D721Med (cell line): ENCODE measurements at places on chromosomes 16 and 17.

- no peak for DNase-seq
These were observed 4.9 kb downstream of the SDK2 start for GRCh38 chr17:73639322-73639721.

DNA sequence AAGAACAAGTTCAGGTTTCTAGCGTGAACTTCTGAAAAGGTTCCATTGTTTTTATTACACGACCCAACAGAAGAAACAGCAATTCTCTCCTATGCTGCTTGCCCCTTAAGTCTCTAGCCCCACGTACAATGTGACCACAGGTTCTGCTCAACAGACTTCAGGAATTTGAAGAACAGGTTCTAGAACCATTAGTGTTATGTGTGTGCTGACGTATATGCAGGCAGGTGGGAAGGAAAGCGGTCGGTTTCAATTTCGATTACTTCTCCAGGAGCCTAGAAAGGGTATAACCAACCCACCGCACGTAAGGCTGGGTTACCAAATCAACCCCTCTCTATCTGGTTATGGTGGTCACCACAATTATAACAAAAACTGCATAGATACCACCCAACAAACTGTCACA, 39.4 kb downstream of the XPO6 start:
- no peak for DNase-seq

- no peak for DNase-seq
These were observed 380.9 kb downstream of the SOX9 start for GRCh38 chr17:72501404-72502370.

DNA sequence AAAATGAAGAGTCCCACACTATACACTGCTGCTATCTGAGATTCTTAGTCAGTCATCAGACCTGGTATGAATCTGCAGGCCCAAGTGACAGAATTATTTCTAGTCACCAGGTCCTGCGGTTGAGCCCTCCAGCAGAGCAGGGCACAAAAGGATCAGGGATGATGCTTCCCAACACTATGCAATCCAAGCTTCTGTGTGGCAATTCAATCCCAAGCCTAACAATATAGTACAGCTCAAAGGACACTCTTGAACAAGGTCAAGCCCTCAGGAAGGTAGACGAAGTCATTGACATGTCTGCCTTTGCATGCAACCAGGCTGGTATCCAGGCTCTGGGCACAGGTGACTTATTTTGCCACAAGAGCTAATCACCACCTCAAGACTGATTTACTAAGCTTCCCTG, 5.8 kb downstream of the DCUN1D3 start:
- DNase-seq: no peak

DNA sequence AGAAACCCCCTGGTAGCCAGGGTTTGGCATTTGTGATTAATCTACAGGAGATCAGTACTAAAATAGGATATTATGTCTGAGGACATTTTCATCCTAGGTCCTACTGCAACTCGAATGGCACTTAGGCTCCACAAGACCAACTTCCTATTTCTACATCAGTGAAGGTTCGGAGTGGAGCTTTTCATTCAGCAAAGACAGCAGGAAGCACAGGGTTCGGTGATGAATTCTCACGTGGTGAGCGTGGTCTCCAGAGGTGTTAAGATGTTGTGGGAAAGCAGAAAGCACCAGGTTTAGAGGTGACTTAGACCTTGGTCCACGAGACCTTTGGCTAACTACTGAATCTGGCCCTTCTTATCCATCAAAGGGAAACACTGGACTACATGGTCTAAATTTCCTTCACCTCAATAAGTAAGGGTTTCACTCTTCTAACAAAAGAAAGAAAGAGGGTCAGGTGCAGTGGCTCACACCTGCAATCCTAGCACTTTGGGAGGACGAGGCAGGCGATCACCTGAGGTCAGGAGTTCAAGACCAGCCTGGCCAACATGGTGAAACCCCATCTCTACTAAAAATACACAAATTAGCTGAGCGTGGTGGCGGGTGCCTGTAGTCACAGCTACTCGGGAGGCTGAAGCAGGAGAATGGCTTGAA, 13.9 kb upstream of the HELZ start:
- no peak for DNase-seq

DNA sequence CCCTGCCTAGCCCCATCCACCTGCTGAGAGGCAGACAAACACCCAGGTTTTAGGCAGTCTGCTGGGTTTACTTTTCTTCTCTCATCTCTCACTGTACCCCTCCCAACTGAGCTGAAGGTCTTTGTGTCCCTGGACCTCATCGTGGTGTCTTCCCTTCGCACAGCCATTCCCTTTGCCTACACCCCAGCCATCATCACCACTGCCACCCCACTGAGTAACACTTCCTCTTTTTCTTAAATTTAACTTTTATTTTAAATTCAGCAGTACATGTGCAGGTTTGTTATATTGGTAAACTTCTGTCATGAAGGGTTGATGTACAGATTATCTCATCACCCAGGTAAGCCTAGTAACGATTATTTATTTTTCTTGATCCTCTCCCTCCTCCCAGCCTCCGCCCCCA, 188.3 kb upstream of the MON1B start:
- no peak for DNase-seq

- DNase-seq: no peak
These were observed 154.0 kb downstream of the ZNF423 start for GRCh38 chr16:49701789-49702494.

DNA sequence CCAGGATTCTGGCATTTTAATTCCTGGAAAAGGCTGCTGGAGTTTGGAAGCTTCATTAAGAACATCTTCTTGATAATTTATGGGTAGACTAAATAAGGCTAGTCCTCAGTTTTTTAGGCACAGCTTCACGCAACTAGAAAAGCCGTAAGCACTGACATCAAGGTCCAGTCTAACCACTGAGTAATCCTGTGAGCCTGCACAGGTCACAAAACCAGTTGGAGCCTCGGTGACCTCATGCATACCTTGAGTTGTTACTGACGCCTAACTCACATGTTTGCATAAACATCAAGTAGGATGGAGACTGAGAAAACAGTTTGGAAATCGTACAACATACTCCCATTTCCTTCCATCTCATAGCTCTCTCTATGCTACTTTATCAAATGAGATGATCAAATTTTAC, 63.8 kb upstream of the RCVRN start:
- no peak for DNase-seq

DNA sequence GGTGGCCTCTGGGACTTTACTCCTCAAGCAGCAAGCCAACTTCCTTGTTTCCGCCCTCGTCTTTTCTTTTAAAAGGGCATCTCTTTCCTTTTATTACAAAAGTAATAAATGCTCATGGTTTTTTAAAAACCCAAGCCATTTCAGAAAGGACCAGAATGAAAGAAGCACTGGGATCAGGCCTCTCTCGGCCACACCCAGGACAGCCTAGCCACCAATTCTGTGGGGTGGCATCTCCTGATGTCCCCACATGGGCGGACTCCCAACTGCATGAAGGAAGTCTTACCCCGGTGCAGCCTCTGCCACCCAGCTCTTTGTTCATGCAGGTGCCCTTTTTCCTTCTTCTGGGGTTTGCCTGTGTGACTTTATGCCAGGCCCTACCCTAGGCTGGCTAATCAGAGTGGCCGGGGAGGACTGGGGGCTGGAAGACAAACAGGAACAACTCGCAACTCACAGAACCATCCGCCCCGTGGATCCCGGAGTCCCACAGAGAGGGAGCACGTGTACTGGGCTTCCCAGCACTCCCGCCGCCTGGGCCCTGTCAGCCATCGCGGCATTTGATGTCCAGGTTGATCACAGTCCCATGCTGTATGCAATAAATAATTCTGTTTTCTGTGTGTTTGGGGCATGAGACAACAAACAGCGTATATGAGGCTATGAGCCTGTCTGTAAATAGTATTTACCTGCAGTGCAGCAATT, 2.6 kb upstream of the RASD1 start:
- DNase-seq: no peak

DNA sequence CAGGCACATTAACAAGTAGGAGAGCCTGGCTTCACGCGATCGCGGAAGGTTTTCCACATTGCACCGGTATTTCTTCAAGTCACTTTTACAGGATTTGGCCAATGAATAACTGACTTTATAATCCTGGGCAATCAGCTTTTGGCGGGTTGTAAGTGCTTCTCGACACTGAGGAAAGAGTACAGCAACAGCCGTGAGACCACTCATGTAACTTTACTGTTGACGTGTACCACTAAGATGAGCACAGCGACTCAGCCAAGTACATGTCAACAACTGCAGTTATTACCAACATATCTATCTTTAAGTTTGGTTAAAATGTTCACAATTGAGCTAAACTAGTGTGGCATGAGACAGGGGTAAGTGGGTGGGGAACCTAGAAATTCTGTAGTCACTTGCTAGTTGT, 71.7 kb upstream of the CLEC18B start:
- no peak for DNase-seq

DNA sequence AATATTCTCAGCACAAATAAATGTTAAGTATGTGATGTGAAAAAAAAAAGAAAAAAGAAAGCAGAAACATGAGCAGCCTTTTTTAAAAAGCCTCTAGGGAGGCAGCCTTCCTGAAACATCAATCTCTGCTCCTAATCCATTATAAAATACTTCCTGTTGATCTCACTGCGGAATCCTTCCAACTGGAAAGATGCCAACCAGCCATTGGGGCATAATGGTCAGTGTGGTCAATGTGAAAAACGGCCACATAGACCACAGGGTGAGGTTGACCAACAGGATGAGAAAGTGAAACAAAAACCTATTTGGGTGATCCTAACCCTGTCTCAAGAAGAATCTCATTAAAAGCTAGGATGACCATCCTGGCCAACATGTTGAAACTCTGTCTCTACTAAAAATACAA, 26.1 kb upstream of the ABCA8 start:
- no peak for DNase-seq

- DNase-seq: no peak
These were observed 78.8 kb upstream of the CDYL2 start for GRCh38 chr16:80883159-80883642.
